ENCODE measurements at places on chromosomes 7 and 10.

DNA sequence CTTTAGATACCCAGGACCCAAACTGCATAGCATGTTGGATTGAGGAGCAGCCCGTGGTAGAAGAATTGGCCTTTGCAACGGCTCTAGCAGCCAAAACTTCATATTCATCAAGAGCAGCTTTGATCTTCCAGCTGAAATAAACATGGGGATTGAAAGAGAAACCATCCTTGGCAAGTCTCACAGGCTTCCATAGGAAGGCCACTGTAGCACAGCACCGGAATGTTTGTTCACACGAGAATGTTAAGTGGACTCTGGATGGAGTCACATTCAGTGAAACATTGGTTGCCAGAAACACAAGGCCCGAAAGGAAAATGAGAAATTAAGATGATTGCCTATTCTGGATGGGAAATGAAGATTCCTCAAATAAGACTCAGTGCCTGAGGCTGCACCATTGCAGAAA is 97.4 kb downstream of the RAB18 start:
- DNase-seq, result no peak

GRCh38 chr10:95793401-95794045 is 37.6 kb downstream of the ENTPD1 start:
- no peak for DNase-seq

- no peak for DNase-seq
Measured at GRCh38 chr10:32338262-32338661, 8.7 kb downstream of the EPC1 start.

GRCh38 chr7:30428246-30429155 is 50.1 kb downstream of the NOD1 start:
- DNase-seq, result no peak

GRCh38 chr10:3172081-3172445 is 519 bp downstream of the PITRM1 start:
- DNase-seq, result peak; percentile 32

DNA sequence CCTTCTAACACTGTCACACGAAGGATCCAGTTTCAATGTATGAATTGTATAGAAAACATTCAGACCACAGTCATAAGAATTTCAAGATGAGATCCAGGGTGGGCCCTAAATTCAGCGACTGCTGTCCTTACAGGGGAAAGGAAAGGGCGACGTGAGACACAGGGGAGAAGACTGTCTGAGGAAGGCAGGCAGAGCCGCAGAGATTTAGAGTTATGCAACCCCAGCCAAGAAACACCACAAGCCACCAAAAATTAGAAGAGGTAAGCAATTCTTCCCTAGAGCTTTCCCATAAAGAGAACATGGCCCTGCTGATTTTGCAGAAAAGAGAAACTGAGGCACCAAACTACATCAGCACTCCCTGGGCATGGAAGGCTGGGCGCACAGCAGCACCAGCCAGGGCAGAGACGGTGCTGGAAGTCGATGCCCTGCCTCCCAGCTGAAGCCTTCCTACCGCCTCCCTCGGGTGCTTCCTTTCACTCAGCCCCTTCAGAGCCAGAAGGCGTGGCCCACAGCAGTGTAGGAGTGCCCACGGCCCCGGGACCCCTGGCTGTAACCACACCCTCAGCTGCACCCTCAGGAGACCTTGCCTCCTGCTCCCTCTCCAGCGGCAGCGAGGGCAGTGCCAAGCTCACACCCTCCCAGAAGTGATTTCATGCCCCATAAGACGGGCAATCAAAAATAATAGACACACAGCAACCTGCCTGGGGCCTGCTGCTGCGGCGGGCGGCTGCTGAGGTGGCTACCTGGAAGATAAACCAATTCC is 81.0 kb upstream of the LRRC4 start:
- no peak for DNase-seq

GRCh38 chr7:50982626-50983025 is 199.9 kb upstream of the GRB10 start:
- no peak for DNase-seq

- DNase-seq, result no peak
Measured at GRCh38 chr7:9776900-9777299, 1196.8 kb upstream of the PHF14 start.

- DNase-seq, result no peak
Measured at GRCh38 chr7:2044883-2045471, 187.8 kb downstream of the MAD1L1 start.

- no peak for DNase-seq
Measured at GRCh38 chr10:44280226-44281014, 104.5 kb downstream of the CXCL12 start.

GRCh38 chr7:67825356-67825755 is 828.7 kb downstream of the TYW1 start:
- no peak for DNase-seq

GRCh38 chr7:155807789-155808548 is 4.3 kb downstream of the SHH start:
- no peak for DNase-seq

DNA sequence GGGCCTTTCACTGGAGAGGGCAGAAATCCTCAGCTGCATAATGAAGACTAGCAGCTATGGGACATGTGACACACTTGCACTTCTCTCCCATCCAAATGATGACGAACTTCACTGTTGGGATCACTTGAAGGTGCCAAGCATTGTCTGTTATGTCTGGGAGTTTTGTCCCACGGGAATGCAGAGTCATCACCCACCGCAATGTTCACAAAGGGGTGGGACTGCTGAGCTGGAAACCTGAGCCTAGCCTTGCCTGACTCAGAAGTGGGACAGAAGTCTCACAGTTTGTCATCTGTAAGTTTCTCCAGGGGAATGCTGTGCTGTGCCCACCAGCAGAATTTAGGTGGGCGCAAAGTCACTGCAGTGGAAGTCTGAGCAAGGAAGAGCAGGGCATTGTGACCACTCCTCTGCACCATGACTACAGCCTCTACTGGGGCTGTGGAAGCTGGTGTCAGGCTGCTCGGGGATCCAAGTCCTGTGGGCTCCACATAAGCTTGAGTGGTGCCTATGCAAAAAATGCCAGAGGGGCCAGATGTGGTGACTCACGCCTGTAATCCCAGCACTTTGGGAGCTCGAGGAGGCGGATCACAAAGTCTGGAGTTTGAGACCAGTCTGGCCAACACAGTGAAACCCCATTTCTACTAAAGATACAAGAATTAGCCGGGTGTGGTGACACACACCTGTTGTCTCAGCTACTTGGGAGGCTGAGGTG is 472.0 kb upstream of the CNTNAP2 start:
- DNase-seq, result no peak

DNA sequence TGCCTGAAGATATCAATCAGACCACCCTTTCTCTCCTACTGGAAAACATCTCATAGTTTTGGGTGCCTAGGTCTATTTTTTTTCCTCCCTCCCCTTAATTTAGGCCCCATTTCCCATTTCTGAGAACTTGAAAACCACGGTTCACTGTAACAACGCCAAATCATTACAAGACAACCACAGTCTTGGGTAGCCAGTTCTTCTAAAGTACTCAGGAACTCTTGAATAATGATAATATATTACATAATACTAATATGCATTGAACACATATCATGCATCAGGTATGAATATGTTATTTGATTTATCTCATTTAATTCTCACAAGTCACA is 185.1 kb upstream of the ADO start:
- DNase-seq, result no peak

GRCh38 chr10:13809427-13809826 is 222.7 kb downstream of the PRPF18 start:
- DNase-seq, result no peak

DNA sequence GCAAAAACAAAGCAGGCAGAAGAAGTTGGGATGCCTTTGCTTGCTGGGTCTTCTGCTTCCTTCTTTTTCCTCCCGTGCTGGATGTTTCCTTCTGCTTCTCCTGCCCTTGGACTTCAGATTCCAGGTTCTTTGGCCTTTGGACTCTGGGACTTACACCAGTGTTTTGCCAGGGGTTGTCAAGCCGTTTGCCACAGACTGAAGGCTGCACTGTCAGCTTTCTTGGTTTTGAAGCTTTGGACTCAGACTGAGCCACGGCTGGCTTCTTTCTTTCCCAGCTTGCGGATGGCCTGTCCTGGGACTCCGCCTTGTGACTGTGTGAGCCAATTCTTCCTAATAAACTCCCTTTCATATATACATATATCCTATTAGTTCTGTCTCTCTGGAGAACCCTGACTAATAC is 11.3 kb upstream of the LCOR start:
- no peak for DNase-seq

- peak; percentile 21 for DNase-seq
Measured at GRCh38 chr7:28272461-28272877, 91.9 kb upstream of the JAZF1 start.

DNA sequence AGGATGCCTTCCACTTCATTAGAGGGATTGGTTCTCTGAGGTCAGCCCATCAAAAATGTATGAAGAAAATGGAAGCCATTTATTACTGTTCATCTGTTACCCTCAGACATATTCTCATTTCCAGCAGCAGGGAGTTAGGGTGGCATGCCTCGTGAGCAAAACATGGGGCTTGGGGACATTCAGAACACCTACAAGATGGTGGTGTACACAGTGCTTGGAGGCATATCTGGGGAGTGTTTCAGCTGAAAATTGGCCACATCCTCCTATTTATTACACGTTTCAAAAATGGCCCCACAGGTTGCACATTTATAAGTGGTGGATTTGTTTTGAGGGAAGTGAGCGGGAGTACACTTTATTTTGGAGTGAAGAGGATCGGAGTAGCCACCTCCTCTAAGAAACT is 93.4 kb downstream of the SPAG6 start:
- DNase-seq, result no peak

GRCh38 chr7:1698951-1699350 is 28.9 kb downstream of the ELFN1 start:
- no peak for DNase-seq

- no peak for DNase-seq
Measured at GRCh38 chr7:157709531-157710251, 372.9 kb downstream of the DNAJB6 start.

GRCh38 chr10:4475827-4476490 is 350.0 kb upstream of the AKR1E2 start:
- no peak for DNase-seq

- DNase-seq, result peak; percentile 25
Measured at GRCh38 chr7:117212969-117213877, 109.6 kb downstream of the WNT2 start.

GRCh38 chr7:85564861-85565260 is 378.0 kb upstream of the SEMA3D start:
- no peak for DNase-seq

DNA sequence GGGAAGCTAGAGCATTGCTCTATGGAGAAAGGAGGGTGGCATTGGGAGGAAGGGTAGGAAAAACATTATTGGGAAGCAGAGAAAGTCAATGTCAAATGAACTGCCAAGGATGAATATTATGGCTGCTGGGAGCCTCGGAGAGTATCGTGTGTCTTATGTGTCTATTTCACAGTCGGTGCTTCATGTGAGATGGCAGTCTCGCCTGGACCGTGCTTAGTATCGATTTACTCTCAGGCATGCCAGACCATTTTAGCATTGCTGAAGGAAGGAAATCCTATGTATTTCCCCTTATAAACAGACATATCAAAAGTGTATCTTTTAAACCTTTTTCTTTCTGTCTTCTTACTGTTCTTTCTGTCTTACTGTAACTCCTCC is 612.6 kb downstream of the AUTS2 start:
- DNase-seq, result no peak

- DNase-seq, result no peak
Measured at GRCh38 chr10:113357681-113358300, 195.1 kb upstream of the HABP2 start.

DNA sequence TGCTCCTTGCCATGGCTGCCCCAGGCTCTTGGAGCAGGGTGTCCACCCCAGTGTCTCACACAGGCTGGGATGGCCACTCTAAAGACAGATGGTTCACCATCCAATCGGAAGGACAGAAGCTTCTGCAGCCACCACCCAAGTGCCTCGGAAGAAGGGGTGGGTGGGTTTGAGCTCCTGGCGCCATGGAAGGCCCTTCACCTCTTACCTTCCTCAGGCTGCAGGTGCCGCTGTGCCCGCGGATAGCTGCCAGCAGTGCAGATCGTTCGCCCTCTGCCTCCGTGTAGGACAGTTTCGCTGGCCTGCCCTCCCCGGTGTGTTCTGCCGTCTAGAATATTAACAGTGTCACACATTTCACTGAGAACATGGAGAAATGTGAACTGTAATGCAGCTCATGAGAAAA is 243.6 kb upstream of the GRB10 start:
- no peak for DNase-seq

GRCh38 chr10:100740476-100741377 is 4.7 kb upstream of the PAX2 start:
- DNase-seq, result no peak

DNA sequence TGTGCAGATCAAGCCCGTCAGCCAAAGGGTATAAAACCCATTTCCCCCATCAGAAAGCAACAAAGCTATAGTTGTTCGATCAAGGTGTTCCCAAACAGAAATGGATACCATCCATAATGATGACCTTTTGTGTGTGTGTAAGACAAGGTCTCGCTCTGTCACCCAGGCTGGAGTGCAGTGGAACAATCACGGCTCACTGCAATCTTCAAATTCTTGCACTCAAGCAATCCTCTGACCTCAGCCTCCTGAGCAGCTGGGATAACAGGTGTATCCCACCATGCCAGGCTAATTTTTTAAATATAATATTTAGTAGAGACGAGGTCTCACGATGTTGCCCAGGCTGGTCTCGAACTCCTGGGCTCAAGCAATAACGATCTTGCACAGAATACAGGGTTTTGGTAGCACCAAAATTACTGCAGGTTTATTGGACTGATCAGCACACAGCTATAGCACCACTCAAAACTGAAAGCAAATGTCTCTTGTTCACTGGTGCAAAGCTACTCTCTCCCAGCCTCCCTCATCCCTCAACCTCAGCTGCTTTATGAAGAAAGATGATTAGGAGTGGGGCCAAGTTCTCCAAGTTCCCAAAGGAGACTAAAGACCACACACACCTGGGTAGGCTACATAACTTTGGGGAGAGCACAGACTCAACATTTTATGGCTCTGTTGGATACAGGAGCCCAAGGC is 80.5 kb downstream of the ABI1 start:
- DNase-seq, result no peak

GRCh38 chr10:118865998-118866693 is 111.4 kb upstream of the CACUL1 start:
- DNase-seq, result no peak

DNA sequence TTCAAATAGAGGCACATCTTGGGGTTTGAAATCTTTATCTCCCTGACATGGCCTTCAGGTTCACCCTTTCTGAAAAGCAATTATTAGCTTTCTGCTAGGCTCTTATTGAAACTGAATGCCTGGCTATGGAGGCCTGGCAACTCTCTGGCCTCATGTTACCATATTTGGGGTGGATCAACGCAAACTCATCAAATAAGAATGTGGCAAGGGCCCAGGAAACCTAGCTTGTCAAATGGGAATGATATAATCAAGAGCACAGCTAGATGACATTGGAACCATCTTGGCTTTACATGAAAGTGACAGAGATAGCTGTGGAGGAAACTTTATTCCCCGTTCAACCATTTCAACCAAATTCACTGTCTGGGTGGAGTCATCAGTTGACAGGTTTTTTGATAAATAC is 202.8 kb upstream of the SMIM30 start:
- DNase-seq, result no peak

GRCh38 chr7:158407581-158408317 is 179.9 kb downstream of the PTPRN2 start:
- no peak for DNase-seq

GRCh38 chr7:106205621-106206222 is 79.1 kb downstream of the NAMPT start:
- no peak for DNase-seq

Data from stimulated activated CD4-positive, alpha-beta T cell treated with anti-CD3 and anti-CD28 coated beads, Interleukin-12 subunit alpha, Interleukin-12 subunit beta, amount 100 ng/mL, for 24 hours (primary cell).